ENCODE measurements at places on chromosomes 13 and 19.

DNA sequence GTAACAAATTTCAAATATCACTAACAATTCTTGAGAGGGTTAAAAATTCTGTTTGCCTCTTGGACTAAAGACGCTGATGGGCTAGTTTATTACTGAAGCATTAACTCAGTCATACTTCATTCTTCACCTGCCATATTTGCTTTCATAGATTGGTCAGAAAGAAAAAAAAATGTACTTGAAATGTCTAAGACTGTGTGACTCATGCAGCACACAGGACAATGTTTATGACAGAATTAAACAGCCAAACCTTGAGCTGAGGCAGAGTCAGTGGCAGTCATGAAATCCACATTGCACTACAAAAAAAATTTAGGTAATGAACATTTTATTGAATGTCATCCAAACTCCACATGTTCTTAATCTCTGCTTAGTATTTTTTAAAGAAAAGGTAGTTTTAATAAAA is 135.6 kb downstream of the PRR20E start:
- no peak for DNase-seq

- DNase-seq, result peak; percentile 88
These were observed 6.6 kb upstream of the NPAS1 start for GRCh38 chr19:47013041-47013517.

- DNase-seq, result no peak
These were observed 106.7 kb upstream of the UBAC2 start for GRCh38 chr13:99093997-99094396.

GRCh38 chr13:98315902-98316301 is 138.8 kb upstream of the RNF113B start:
- DNase-seq, result no peak

DNA sequence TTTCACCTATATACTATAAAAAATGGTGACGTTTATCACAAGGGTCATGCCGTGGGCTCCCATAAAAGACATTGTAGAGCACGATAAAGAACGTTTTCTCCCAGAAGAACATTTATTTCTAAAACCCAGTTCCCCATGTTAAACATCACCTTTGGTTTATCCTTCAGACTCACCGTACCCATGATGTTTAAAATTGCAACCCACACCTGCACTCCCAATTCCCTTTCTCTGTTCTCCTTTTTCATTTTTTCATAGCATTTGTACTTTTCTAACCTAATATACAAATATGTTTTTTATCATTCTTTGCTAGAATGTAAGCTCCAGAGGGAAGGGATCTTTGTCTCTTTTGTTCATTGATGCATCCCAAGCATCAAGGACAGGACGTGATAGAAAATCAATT is 2.0 kb downstream of the RCBTB2 start:
- no peak for DNase-seq

Measured in frontal cortex (tissue), 4 donors.